ENCODE measurements at places on chromosomes 11 and 22. TPM values are rescaled to one million over a fixed set of nuclear protein-coding genes. Genes with fewer than 3 reads are reported as not detected.

The GGT5 gene
- 7.0 TPM for total RNA-seq

The H19 gene
- total RNA-seq = not detected

The MMP3 gene
- not detected for total RNA-seq

The GLYATL1B gene
- not detected for total RNA-seq

The KCNE3 gene
- 0.40 TPM for total RNA-seq

The CALCA gene
- total RNA-seq = not detected

The ISX gene
- not detected for total RNA-seq

The RAPSN gene
- 0.14 TPM for total RNA-seq

The STK33 gene
- 0.11 TPM for total RNA-seq

The MTMR3 gene
- 31.0 TPM for total RNA-seq

The PDE2A gene
- 25.3 TPM for total RNA-seq

The RASSF10 gene
- total RNA-seq = 0.26 TPM

The FADS2 gene
- 160 TPM for total RNA-seq

The TMEM86A gene
- 0.92 TPM for total RNA-seq

The SEC14L6 gene
- total RNA-seq = not detected

The ALDH3B1 gene
- 0.74 TPM for total RNA-seq

The TAF10 gene
- total RNA-seq = 36.2 TPM

The RCOR2 gene
- total RNA-seq = 0.21 TPM

The CD3E gene
- not detected for total RNA-seq

The MUC2 gene
- not detected for total RNA-seq

The CSNK2A3 gene
- total RNA-seq = 1.4 TPM

The ANGPTL5 gene
- total RNA-seq = not detected

Measured in pulmonary artery endothelial cell (primary cell).